ENCODE measurements at places on chromosomes 2 and 18. TPM values are rescaled to one million over a fixed set of nuclear protein-coding genes. Genes with fewer than 3 reads are reported as not detected.

GRCh38 chr2:216406826-216407225 is 5.5 kb upstream of the SMARCAL1 start:
- H3K4me3 ChIP-seq: no peak overlapping the region
- H3K27ac ChIP-seq: no peak overlapping the region
- no peak for DNase-seq
- peaks cover 7% of the 10 kb centered on the region for H3K27me3 ChIP-seq
- no peaks in the 10 kb centered on the region for H3K36me3 ChIP-seq

- H3K36me3 ChIP-seq: no peaks in the 10 kb centered on the region
- no peak overlapping the region for H3K4me3 ChIP-seq
- no peaks in the 10 kb centered on the region for H3K4me1 ChIP-seq
- peak; percentile 25 for DNase-seq
- H3K27ac ChIP-seq: no peak overlapping the region
Measured at GRCh38 chr2:209331291-209331844, 92.5 kb upstream of the MAP2 start.

DNA sequence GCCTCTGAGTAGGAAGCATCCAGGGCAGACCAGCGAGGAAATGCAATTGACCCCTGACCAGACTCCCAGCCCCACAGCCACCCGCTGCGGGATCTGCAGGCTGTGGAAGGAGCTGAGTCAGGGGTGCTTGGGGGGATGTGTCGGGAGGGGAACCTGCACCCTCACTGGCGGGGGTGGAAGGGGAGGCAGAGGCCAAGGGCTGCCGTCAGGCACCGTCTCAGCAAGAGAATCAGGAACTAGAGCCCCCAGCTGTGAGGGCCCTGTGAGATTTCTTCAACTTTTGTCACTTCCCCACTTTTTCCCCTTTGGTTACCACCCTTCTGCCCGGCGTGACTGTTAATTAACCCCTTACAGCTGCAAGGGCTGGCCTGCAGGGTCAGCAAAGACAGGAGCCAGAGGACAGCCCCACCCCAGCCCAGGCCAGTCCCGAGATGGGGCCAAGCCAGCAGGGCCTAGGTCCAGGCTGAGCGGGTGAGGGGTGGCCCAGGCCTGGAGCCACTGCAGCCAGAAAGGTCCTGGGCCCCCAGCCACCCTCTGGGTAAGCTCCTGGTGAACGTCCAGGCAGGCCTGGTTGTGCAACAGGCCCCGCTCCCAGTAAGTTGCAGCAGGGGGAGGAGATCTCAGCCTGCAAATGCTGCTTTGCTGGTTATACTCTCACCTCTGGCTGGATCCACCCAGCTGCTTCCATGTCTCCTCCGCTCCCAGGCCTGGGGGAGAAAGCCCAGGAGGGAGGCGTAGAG is 147.0 kb upstream of the ID2 start:
- peak; percentile 77 for DNase-seq
- peak overlapping the region; percentile 86 for H3K27ac ChIP-seq
- H3K27me3 ChIP-seq: no peaks in the 10 kb centered on the region
- H3K36me3 ChIP-seq: no peaks in the 10 kb centered on the region
- no peak overlapping the region for H3K4me3 ChIP-seq

DNA sequence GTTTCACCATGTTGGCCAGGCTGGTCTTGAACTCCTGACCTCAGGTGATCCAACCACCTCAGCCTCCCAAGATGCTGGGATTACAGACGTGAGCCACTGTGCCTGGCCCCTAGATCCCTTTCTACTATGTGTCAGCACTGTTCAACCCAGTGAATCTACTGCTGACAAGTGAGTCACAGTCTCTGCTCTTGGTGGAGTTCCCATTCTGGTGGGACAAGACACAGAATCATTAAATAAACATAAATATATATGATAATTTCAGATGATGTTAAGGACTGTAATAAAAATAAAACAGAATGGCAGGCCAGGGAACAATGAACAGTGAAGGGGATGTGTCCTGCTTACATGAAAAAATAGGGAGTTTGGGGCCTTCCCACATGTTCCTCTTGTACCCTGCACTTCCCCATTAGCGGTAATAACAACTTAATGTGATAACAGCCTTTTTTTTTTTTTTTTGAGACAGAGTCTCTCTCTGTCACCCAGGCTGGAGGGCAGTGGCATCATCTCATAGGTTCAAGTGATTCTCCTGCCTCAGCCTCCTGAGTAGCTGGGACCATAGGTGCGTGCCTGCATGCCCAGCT is 112.2 kb downstream of the CPO start:
- H3K27me3 ChIP-seq: no peaks in the 10 kb centered on the region
- H3K36me3 ChIP-seq: no peaks in the 10 kb centered on the region
- no peaks in the 10 kb centered on the region for H3K4me1 ChIP-seq
- DNase-seq: no peak
- H3K27ac ChIP-seq: no peak overlapping the region

DNA sequence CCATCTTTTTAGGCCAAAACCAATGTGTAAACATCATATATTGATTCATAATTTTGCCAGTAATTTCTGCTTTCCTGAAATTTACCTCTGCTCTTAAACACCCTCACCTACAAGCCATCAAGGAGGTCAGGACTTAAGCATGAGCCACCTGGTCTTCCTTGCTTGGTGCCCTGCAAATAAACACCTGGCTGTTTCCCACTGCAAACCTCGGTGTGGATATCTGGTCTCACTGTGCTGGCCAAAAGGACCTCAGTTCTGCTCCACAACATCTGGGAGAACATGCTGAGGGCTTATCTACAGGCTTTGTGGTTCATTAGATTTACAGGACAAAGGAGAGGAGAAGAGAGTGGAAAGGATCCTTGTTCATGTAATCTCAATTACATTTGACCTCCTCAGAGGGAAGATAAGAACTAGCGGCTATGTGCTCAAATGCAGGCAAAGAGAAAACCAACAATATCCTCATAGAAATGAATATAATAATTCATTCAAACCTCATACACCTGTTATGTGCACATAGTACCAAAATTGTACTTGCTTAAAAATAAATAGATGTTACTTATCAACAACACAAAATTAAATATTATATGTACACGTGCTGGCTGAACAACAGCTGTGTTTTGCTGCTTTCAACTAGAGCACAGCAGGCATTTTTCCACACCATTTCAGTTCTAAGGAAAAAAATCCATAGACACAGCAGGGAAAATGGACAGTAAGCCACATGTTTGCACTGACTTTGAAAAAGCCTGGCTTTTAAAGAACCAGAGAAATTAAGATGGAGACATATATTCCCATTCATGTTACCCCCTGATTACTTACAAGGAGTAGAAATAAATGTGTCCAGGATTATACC is 465.1 kb downstream of the LPIN1 start:
- H3K4me1 ChIP-seq: no peaks in the 10 kb centered on the region
- H3K27me3 ChIP-seq: no peaks in the 10 kb centered on the region
- DNase-seq: no peak
- H3K4me3 ChIP-seq: no peak overlapping the region

GRCh38 chr2:161315380-161315779 is 7.2 kb downstream of the PSMD14 start:
- no peaks in the 10 kb centered on the region for H3K4me1 ChIP-seq
- peaks cover 1% of the 10 kb centered on the region for H3K36me3 ChIP-seq
- H3K4me3 ChIP-seq: no peak overlapping the region

DNA sequence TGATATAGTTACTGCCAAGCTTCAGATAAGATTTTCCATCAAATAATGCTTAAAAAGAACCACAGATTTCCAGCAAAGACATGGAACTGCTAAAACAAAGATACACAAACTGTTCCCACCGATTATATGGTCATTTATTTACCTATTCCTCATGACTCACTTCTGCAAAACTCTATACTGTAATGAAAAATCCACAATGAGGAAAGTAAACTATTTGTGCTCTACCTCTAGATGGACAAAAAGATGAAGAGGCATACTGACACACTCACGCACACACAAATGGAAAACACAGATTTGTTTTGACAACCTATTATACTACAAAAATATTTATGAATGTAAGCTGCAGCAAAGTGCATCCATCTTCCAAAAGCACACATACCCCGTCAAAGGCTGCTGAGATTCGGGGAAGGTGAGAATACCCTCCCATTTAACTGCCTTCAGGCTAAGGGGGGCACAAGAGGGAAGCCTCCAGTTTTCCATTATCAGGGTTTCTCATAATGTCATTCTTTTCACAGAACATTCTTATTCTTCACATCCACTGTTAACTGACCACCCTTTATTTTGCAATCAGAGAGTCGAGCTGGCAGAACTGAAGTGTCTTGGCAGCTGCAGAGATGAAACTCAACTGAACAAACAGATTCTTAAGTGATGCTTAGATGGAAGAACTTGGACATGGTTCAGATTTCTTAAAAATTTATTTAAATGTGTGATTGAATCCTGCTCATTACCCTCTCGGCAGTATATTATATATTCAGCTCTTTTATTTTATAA is 115.9 kb upstream of the TANK start:
- H3K36me3 ChIP-seq: no peaks in the 10 kb centered on the region
- no peak overlapping the region for H3K4me3 ChIP-seq
- H3K4me1 ChIP-seq: peaks cover 19% of the 10 kb centered on the region
- no peaks in the 10 kb centered on the region for H3K27me3 ChIP-seq
- peak; percentile 81 for DNase-seq

DNA sequence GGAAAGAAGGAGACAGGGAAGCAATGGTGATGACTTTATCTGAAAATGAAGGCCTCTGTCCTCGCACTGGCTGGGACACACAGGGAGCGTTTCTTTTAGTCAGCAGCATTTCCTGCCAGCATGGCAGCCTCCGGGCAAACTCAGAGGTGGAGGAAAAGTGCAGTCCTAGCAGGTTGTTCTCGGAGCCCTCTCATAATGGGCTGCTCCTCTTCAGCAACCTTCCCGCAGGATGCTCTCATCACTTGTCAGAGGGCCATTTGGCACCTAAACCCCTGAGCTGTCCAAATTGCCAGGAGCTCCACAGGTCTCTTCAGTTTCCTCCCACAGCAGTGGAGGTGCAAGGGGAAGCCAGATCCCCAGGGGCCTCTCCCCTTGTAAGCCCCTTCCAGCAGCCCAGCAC is 6.2 kb downstream of the STK39 start:
- no peak for DNase-seq
- H3K4me1 ChIP-seq: peaks cover 30% of the 10 kb centered on the region
- no peak overlapping the region for H3K27ac ChIP-seq
- no peaks in the 10 kb centered on the region for H3K27me3 ChIP-seq
- H3K36me3 ChIP-seq: no peaks in the 10 kb centered on the region

GRCh38 chr2:197952540-197953202 is 148.3 kb downstream of the PLCL1 start:
- H3K27ac ChIP-seq: no peak overlapping the region
- DNase-seq: no peak
- H3K36me3 ChIP-seq: no peaks in the 10 kb centered on the region
- no peak overlapping the region for H3K4me3 ChIP-seq
- H3K4me1 ChIP-seq: peaks cover 2% of the 10 kb centered on the region
- no peaks in the 10 kb centered on the region for H3K27me3 ChIP-seq

DNA sequence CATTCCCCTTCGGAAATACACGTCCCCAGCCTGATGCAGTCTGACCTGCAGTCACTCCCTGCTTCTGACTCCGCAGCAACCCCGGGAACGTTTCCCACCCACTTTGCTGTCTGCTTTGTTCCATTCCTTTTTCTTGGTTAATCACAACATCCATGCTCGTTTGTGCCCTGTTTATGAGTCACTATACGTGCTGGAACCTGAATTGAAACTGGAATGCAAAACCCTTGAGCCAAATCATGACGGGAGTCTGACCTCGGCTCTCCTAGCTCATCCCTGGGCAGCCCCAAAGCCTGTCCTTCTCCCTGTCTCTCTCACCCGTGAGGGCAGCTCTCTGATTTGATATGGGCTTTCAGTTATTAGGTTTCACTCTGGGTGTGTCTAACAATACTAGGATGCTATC is 57.1 kb upstream of the RNF152 start:
- no peaks in the 10 kb centered on the region for H3K27me3 ChIP-seq
- no peaks in the 10 kb centered on the region for H3K4me1 ChIP-seq
- no peak overlapping the region for H3K4me3 ChIP-seq
- no peak for DNase-seq
- H3K36me3 ChIP-seq: no peaks in the 10 kb centered on the region
- H3K27ac ChIP-seq: no peak overlapping the region

DNA sequence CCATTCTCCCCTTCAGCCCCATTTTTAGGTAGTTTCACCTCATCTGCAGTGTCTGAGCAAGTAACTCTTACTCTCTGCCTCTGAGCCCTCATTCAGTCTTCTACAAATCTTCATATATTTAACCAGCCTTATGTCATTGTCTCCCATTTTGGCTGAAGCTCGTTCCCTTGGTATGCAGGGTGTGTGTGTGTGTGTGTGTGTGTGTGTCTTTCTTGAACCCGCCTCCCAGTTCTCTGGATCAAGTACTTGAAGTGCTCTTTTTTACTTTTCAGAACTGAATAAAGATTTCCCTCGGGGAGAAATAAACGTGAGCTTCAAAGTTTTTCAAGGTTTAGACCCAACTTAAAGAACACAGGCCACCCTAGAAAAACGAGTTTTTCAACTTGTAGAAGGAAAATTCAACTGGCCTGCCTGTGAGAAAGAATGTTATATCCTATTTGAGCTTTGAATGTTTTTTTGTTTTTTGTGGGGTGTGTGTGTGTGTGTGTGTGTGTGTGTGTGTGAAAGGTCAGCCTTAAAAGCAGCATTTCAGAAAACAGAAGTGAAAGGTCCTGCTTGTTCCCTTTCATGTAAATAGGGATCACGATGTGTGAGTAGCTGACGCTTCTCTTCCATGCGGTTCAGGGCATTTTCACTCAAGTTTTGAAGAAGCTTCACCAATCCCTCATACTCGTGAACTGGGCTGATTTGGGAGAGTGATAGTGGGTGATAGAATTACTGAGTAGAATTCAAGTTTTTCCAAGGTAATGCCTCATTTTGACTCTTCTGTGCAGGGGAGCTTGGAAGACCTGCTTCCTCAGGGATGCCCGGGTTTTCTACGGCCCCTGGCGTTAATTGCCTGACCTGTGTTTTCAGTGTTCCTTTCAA is 50.6 kb upstream of the EML6 start:
- peak overlapping the region; percentile 84 for H3K27ac ChIP-seq
- H3K27me3 ChIP-seq: no peaks in the 10 kb centered on the region
- peak; percentile 76 for DNase-seq
- H3K4me3 ChIP-seq: no peak overlapping the region
- peaks cover 29% of the 10 kb centered on the region for H3K36me3 ChIP-seq

GRCh38 chr2:120869036-120869729 is 133.5 kb downstream of the GLI2 start:
- H3K4me1 ChIP-seq: no peaks in the 10 kb centered on the region
- H3K4me3 ChIP-seq: no peak overlapping the region
- H3K27me3 ChIP-seq: no peaks in the 10 kb centered on the region
- DNase-seq: no peak
- H3K27ac ChIP-seq: no peak overlapping the region

GRCh38 chr18:10315522-10315921 is 138.9 kb upstream of the APCDD1 start:
- H3K4me3 ChIP-seq: no peak overlapping the region
- DNase-seq: no peak
- no peaks in the 10 kb centered on the region for H3K4me1 ChIP-seq
- H3K27ac ChIP-seq: no peak overlapping the region
- no peaks in the 10 kb centered on the region for H3K27me3 ChIP-seq
- H3K36me3 ChIP-seq: no peaks in the 10 kb centered on the region

GRCh38 chr2:393711-394696 is 106.1 kb upstream of the ALKAL2 start:
- H3K27ac ChIP-seq: no peak overlapping the region
- no peaks in the 10 kb centered on the region for H3K4me1 ChIP-seq
- H3K4me3 ChIP-seq: no peak overlapping the region
- H3K36me3 ChIP-seq: no peaks in the 10 kb centered on the region
- peak; percentile 27 for DNase-seq

GRCh38 chr2:157876786-157877138 is 632 bp upstream of the ACVR1 start:
- no peaks in the 10 kb centered on the region for H3K36me3 ChIP-seq
- H3K27ac ChIP-seq: peak overlapping the region; percentile 94
- DNase-seq: no peak
- H3K4me1 ChIP-seq: peaks cover 17% of the 10 kb centered on the region

Gene AGXT
- 0.61 TPM for total RNA-seq

Gene GCG
- total RNA-seq: not detected

Gene PID1
- 45.7 TPM for total RNA-seq

Gene ITPRIPL1
- 1.9 TPM for total RNA-seq

Gene CLEC4F
- 0.31 TPM for total RNA-seq

Gene ALK
- total RNA-seq: 0.25 TPM
